ENCODE measurements at places on chromosomes 3 and 15. TPM values are rescaled to one million over a fixed set of nuclear protein-coding genes. Genes with fewer than 3 reads are reported as not detected.

CD276 gene
- 79.1 TPM for total RNA-seq

CHRFAM7A gene
- 1.1 TPM for total RNA-seq

KLHL40 gene
- total RNA-seq, result not detected

NR1I2 gene
- not detected for total RNA-seq

C15orf62 gene
- total RNA-seq, result not detected

MESP2 gene
- total RNA-seq, result 0.34 TPM

MORC1 gene
- total RNA-seq, result not detected
